Progenitor cell of endocrine pancreas (in vitro differentiated cells): ENCODE measurements at places on chromosomes 5 and 9.

DNA sequence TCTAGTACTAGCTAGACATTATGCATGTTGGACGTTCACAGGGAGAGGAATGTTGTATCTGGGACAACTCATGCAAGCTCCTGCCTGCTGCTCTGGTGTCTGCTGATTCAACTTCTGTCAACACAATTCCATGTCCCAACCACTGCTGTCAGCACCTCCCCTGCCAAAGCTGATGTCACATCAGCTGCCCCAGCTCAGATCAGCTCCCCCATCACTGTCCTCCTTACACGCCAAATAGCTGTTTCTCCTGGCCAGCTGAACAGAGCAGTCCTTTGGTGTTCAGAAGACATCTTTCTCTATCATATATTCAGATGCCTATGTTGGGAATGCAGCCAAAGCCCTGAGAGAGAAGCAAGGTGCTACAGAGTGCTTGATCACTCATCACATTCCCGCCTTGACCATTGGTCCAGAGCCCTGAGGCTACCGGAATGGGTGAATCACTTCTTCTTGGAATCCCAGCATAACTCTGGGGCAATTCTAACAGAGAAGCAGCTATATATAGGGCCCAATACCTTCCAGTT is 223.3 kb downstream of the SEC61B start:
- no peak for DNase-seq

- DNase-seq, result no peak
These were observed 103.4 kb upstream of the LRRTM2 start for GRCh38 chr5:138978581-138978980.

DNA sequence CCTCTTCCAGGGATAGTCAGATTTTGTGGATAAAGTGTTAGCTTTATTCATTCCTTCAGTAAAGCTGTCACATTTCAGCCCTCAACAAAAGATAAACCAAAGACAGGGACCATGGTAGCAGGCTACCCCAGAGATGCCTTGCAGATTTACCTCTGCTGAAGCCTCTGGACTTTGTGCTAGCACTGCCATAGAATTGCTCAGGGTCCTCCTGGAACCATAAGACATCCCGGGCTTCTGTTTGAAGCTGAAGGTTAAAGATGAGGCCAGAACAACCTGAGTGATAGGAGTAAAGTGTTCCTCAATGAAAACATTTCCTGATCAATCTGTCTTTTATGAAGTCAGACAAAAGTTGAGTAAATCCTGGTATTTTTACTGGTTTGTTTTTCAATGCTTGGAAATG is 57.5 kb upstream of the ARL15 start:
- no peak for DNase-seq

DNA sequence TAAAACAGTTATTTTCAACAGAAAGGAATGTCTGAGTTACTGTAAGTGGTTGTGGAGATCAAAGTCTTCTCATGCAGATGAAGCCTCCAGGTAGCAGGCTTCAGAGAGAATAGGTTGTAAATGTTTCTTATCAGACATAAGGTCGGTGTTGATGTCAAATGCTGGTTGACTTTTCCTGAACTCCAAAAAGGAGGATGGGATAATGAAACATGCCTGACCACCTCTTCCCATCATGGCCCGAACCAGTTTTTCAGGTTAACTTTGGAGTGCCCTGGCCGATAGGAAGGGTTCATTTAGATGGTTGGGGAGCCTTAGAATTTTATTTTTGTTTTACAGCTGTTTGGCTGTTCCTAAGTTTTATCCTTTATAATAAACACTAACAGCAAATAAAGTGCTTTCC is 478.4 kb downstream of the ACTL7B start:
- DNase-seq, result no peak

- no peak for DNase-seq
These were observed 1.9 kb downstream of the TERT start for GRCh38 chr5:1292846-1293415.

GRCh38 chr9:127316586-127317323 is 52.2 kb downstream of the GARNL3 start:
- no peak for DNase-seq

DNA sequence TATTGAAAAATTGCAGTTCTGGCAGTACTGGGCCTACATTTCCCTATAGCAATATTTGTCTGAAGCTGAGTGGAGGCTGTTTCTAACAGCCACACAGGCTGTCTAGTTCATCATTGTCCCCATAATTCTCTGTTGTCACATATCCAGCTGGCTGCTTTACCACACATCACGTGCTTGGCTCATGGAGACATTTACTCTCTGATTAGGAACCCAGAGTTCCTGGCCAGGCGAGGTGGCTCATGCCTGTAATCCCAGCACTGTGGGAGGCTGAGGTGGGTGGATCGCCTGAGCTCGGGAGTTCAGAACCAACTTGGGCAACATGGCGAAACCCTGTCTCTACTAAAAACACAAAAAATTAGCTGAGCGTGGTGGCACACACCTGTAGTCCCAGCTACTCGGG is 81.4 kb downstream of the PGM5 start:
- no peak for DNase-seq

- DNase-seq, result no peak
These were observed 169.2 kb downstream of the AUH start for GRCh38 chr9:91192381-91193086.

DNA sequence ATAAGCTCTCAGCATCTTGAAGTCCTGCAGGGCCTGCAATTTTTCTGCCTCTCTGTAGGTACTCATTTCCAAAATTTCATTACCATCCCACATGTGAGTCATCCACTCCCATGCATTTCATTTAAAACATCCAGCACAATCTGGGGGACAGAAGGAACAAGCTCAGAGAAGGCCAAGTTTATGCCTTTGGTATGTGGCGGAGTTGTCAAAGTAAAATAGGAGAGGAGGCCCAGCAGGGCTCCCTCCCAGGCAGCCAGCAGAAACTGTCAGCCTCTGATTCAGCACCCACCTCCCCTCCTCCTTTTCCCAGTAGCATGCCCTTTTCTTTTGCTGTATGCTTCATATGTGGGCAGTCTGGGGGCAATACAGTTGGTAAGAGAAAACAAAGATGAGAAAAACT is 126.4 kb upstream of the ZNF366 start:
- DNase-seq, result no peak

DNA sequence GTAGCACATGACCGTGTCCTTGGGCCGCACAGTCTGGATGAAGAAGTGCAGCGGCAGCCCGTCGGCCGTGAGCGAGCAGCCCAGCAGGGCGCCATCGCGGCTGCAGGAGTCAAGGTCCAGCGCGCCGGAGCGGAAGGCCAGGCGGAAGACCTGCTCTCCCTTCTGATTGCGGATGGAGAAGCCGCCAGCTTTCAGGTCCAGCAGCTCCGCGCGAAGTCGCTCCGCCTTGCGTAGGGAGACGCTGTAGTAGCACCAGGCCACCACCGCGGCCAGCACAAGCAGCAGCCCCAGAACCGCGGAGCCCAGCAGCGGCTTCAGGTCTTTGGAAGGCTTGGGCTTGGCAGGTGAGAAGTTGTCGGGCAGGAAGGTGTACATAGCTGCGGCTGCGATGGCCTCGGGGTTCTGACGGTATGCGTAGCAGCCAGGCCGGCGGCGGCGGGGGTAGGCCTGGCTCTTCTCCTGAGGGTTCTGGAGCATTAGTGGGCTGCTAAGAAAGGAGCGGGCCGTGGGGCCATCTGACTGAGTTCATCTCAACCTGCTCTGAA is 4.2 kb downstream of the MYORG start:
- no peak for DNase-seq

DNA sequence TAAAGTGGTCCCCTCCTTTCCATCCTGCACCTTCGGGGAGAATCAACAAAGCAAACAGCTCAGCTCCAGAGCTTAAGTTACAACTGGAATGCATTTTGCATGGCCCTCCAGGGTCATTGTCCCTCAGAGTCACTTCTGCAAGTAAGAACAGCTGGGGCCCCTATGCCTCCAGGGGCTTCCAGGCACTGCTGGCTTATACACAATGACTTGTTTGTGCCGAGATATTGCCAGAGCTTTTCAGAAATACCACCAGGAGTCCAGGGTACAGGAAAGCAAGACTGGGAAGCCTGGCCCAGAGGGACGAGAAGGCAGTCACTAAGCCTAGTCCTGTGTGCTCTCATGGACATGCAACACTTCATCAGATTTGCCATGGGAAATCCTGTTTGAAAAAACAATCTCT is 11.3 kb downstream of the FRMD3 start:
- DNase-seq, result no peak

- no peak for DNase-seq
These were observed 51.3 kb downstream of the ARHGEF37 start for GRCh38 chr5:149632311-149633251.

DNA sequence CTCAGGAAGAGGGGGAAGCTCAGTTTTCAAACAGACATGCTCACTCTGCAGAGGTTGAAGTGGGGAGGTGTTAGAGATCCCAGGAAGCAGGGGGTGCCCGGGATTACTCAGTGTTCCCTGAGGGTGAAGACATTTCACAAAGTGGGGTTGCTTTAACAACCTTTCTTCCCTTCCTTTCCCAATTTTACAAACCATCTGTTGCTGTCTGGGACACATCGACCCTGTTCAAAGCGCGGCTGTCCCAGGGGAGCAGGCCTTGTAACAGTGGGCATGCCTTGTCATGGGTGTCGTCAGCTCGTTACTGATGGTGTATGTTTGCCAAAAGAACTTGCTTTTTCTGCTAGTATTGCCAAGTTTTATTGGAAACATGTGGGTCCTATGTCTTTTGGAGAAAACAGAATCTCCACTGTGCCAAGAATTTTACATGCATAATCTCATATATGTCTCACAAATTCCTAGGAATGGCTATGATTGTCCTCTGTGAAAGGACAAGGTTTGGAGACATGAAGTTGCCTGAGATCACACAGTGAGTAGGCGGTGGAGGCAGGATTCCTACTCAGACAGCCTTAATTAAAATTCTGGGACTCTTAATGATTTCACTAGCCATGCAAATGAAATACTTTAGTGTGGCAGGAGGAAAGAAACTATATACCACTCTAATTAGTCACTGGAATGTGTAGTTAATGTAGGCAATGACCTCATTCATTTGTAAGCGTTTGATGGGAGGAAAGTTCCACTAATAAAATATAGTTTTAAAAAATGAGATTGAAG is 198.9 kb downstream of the NXNL2 start:
- no peak for DNase-seq

DNA sequence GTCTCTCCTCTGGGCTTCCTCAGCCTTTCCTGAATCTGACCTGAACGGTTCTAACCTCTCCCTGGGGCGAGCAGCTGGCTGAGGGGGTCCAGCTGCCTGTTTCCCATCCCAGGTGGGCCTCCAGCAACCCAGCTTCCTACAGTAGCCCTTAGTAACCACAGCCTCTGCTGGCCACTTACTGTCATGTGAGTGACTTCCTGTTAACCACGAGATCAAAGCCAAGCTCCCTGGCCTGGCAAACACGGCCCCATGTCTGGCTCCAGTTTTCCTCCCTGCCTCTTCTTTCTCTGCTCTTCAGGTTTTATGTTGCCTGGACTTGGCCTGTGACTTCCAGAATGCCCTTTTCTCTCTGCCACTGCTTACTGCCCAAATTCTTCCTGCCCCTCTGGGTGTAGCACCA is 47.2 kb upstream of the DAB2IP start:
- DNase-seq, result no peak

GRCh38 chr9:113945784-113946183 is 69.7 kb downstream of the ZNF618 start:
- DNase-seq, result no peak

DNA sequence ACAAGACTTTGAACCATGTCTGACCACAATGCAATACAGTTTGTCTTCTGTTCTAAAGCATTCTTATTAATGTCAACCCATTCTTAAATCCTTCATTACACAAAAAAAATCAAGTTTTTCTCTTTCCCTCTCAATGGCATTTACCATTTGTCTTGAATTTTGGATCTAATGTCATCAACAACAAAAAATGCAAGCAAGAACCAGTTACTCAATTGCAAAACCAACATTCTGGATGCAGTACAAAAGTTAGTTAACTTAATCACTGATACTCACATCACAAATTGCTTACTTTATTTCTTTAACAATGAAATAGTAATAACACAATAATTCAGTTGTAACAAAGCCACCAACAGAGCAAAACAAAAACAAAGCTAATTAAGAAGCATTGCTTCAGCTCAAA is 6.0 kb downstream of the C9orf40 start:
- no peak for DNase-seq

GRCh38 chr5:140240987-140241706 is 61.8 kb downstream of the PFDN1 start:
- DNase-seq, result no peak

- no peak for DNase-seq
These were observed 1.6 kb downstream of the SET start for GRCh38 chr9:128690684-128691034.
